ENCODE measurements at places on chromosomes 11 and 22.

- no peaks in the 10 kb centered on the region for H3K4me1 ChIP-seq
- no peaks in the 10 kb centered on the region for H3K27me3 ChIP-seq
- no peaks in the 10 kb centered on the region for H3K36me3 ChIP-seq
- peak overlapping the region; percentile 37 for H3K27ac ChIP-seq
Observed at GRCh38 chr11:26572770-26573402, 823 bp upstream of the MUC15 start.

GRCh38 chr22:40345815-40346184 lies 500 bp upstream of the ADSL start:
- peaks cover 36% of the 10 kb centered on the region for H3K4me1 ChIP-seq
- H3K36me3 ChIP-seq = no peaks in the 10 kb centered on the region
- no peaks in the 10 kb centered on the region for H3K27me3 ChIP-seq
- H3K27ac ChIP-seq = peak overlapping the region; percentile 92

DNA sequence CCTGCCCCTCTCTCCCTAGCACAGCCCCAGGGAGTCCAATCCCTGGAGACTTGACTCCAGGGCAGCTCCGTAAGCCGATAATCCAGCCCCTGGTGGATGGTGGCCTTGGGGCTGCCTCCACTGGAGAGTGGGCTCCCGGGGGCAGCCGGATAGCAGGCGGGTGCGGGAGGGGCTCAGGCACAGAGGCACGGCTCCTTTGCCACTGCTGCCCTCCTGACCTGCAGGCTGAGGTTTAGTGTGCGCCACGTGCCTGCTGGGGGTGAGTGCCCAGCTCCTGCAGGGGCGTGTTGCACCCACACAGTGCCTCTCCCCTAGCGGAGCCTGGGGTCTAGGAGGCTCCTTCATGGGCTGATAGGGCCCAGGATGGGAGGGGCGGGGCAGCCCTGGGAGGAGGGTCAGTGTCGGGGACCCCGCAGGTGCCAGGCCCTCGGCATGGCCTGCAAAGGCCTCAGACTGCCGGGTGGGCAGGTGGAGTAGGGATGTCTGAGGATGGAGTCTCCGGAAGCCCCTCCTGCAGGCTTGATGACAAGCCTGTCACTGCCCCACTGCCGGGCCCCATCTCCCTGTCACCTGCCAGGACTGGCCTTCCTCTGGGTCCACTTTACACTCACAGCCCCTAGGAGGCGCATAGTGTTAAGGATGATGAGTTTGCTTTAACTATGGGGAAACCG lies 5.6 kb downstream of the DUSP8 start:
- H3K27ac ChIP-seq = no peak overlapping the region
- H3K4me3 ChIP-seq = no peak overlapping the region
- no peaks in the 10 kb centered on the region for H3K36me3 ChIP-seq
- DNase-seq = no peak

DNA sequence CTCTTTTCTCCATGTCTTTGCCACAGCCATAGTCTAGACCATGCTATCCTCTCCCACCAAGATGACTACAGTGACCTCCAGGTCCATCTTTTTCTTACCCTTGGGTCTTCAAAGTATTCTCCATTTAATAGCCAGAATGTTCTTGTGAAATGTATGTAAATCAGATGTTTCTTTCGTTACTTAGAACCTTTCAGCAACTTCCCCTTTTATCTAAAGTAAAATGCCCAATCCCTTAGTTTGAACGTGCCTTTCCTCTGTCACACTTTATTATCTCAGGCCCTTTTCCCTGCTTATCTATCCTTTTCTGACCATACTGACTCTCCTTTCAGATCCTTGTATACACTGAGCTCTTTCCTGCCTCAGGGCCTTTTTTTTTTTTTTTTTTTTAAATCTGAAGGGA lies 17.9 kb downstream of the RBM4B start:
- H3K4me1 ChIP-seq = no peaks in the 10 kb centered on the region
- H3K27me3 ChIP-seq = no peaks in the 10 kb centered on the region
- H3K4me3 ChIP-seq = no peak overlapping the region
- no peak overlapping the region for H3K27ac ChIP-seq
- H3K36me3 ChIP-seq = no peaks in the 10 kb centered on the region

DNA sequence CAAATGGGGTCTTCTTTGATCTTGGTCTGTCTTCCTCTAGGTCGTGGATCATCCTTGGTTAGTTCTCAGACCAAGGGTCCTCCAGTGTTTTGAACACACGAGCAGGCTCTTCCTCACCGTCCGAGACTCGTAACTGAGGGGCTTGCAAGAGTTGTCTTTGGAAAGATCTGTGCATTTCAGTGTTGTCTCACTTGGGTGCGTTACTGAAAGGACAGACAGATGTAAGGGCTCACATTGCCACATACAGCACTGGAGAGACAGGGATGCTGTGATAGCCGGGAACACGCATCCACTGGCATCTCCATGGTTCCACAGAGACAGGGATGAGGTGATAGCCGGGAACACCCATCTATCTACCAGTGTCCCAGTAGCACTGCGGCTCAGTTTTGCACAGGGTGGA lies 15.7 kb downstream of the GLB1L2 start:
- peaks cover 4% of the 10 kb centered on the region for H3K27me3 ChIP-seq
- no peaks in the 10 kb centered on the region for H3K36me3 ChIP-seq
- H3K4me3 ChIP-seq = no peak overlapping the region
- DNase-seq = no peak

DNA sequence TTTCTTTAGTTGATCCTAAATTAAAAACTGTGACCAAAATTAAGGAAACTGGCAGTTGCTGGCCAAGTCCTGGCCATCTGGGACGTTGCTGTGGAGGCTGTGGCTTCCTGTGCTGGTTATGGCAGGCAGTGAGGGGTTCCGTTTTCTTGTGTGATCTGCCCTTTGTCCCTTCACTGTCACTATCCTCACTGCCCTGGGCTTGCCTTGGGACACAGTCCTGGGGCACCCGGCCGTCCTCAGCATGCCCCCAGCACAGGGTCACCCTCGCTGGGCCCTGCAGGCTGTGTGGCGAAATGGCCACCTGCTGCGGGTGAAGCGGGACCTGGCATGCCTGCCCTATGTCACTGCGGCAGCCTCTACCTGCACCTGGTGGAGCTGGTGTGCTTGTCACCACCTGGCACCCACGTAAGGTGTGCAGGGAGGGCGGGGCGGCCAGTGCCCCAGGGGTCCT lies 52.5 kb upstream of the SLC22A12 start:
- H3K27me3 ChIP-seq = no peaks in the 10 kb centered on the region
- no peaks in the 10 kb centered on the region for H3K36me3 ChIP-seq
- peaks cover 11% of the 10 kb centered on the region for H3K4me1 ChIP-seq
- no peak for DNase-seq
- no peak overlapping the region for H3K27ac ChIP-seq

- no peak overlapping the region for H3K27ac ChIP-seq
- DNase-seq = no peak
- H3K4me3 ChIP-seq = no peak overlapping the region
- H3K27me3 ChIP-seq = no peaks in the 10 kb centered on the region
- H3K4me1 ChIP-seq = no peaks in the 10 kb centered on the region
- H3K36me3 ChIP-seq = no peaks in the 10 kb centered on the region
Observed at GRCh38 chr11:75635066-75635862, 33.6 kb downstream of the MAP6 start.

- DNase-seq = peak; percentile 87
- peak within 1 kb of the TSS; percentile 98 for H3K27ac ChIP-seq
- no peaks in the 10 kb centered on the region for H3K27me3 ChIP-seq
- H3K4me1 ChIP-seq = peaks cover 16% of the 10 kb centered on the region
- H3K4me3 ChIP-seq = peak within 1 kb of the TSS; percentile 96
Observed at GRCh38 chr11:95789506-95790122, at the start of gene FAM76B. Gene FAM76B, minus strand, starts transcription at chr11:95789782. Its CDS starts 304 bp downstream, at chr11:95789478.

DNA sequence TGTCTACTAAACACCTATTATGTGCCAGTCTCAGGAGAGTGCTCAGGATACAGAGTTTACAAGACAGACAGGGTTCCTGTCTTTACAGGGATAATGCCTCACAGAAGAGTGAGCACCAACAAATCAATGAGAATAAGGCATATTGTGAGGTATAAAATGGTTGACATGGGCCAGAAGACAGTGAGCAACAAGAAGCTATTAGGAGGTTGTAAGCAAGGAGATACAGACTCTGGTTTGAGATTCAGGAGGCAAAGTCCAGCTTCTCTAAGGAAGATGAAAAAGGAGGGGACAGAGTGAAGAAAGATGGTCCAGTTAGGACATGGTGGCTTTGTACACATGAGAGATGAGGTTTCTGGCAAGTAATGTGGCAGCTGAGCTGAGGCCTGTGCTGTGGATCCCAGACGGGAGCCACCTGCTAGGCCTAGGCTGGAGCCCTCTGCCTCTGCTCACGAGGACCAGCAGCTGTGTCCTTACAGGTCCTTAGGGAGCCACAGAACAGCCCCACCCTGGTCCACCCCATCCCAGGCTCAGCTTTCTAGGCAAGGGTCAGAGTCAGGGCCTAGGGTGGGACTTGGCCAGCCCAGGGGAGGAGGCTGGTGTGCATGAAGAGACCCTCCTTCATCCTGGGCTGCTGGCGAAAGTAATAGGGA lies 110.5 kb downstream of the ZNF280B start:
- no peak overlapping the region for H3K4me3 ChIP-seq
- H3K27me3 ChIP-seq = peaks cover 28% of the 10 kb centered on the region
- peaks cover 9% of the 10 kb centered on the region for H3K4me1 ChIP-seq
- H3K27ac ChIP-seq = no peak overlapping the region
- no peaks in the 10 kb centered on the region for H3K36me3 ChIP-seq

GRCh38 chr11:75161506-75162095 lies 10.7 kb downstream of the SLCO2B1 start:
- no peaks in the 10 kb centered on the region for H3K27me3 ChIP-seq
- no peak for DNase-seq
- no peak overlapping the region for H3K4me3 ChIP-seq
- no peaks in the 10 kb centered on the region for H3K36me3 ChIP-seq

DNA sequence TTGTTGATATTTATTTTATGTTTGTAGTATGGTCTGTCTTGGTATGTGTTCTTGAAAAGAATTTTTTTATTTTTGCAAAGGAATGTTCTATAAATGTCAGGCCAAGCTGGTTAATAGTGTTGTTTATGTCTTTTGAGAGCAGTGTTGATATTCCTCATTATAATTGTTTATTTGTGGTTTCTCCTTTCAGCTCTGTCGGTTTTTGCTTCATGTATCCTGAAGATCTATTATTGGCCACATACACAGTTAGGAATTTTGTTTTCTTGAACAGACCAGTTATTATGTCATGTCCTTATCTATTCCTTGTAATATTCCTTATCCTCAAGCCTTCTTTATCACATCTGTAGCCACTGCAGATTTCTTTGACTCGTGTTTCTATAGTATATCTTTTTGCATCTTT lies 56.5 kb downstream of the PDHX start:
- no peak overlapping the region for H3K27ac ChIP-seq
- H3K27me3 ChIP-seq = no peaks in the 10 kb centered on the region
- no peak overlapping the region for H3K4me3 ChIP-seq

DNA sequence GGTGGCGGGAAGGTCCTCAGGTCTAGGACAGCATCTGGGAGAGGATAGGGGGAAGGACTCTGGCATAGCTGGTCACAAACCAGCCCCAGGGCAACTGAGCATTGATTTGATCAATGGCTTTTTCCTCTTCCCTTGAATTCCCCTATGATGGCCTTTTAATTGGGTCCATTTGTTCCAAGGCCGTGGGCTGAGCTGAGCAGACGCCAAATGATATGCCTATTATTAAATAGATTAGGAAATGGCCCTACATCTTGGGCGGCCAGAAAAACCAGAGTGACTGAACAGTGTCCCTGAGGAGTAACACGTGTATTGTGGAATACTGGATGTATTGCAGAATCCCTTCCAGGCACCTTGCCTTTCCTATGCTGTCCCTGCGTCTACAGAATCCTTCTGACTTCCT lies 26.7 kb upstream of the P2RY6 start:
- H3K4me3 ChIP-seq = no peak overlapping the region
- H3K27ac ChIP-seq = no peak overlapping the region
- peaks cover 17% of the 10 kb centered on the region for H3K4me1 ChIP-seq
- H3K27me3 ChIP-seq = no peaks in the 10 kb centered on the region
- no peak for DNase-seq

GRCh38 chr22:19719050-19719482 lies 4.3 kb upstream of the GP1BB start:
- H3K27ac ChIP-seq = peak overlapping the region; percentile 12
- no peaks in the 10 kb centered on the region for H3K36me3 ChIP-seq
- H3K27me3 ChIP-seq = no peaks in the 10 kb centered on the region
- DNase-seq = no peak

Measured in esophagus squamous epithelium (tissue), 5 donors.